ENCODE measurements at places on chromosomes 1 and 21.

DNA sequence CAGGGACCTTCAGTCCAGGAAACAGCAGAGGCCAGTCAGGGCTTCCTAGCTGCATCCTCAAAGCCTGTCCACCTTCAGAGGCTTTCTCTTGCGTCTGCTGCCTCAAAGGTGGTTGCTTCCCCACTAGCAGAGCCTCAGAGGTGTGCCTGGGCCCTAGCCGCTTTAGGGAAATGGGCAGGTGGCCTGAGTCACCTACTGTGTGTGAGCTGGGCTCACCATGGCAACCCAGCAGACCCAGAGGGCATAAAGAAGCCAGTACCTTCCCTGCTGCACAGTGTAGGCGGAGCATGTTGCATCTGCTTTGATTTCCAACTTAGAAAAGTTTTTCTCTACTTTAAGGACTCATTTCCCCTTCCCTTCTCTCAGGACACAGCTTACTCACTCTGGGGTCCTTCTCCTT lies 12.5 kb downstream of the SLC9A1 start:
- DNase-seq: no peak

GRCh38 chr1:213003256-213003655 lies 12.4 kb downstream of the ANGEL2 start:
- no peak for DNase-seq

- DNase-seq: no peak
Observed at GRCh38 chr1:156270314-156270713, 12.3 kb downstream of the SMG5 start.

DNA sequence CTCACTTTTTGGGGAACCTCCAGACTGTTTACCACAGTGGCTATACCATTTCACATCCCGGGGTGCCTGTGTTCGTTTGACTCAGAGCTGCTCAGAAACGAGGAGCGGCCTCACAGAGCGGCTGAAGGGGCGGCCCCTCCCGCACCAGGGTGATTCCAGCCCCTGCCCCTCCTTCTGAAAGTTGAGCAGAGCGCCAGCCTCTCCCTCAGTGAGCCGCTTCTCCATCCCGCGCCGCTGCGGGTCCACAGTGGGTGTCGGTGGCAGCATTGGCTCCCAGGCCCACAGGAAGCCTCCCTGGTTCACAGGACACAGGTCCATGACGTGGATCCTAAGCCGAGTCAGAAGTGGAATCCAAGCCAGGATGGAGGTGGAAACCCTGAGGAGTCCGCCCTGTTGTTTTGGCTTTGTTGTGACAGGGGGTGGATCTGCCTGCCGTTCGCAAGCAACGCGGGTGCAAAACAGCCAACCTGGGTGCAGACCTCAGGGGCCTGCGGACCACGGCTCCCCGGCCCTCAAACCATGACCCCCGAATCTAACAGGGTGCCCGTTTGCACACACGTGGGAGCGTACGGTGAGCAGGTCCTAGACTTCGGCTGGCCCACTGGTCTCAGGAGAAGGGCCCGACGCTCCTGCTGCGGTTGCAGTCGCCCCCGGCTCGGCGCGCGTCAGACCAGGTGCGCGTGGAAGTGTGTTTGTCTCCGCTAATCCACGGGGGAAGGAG lies 186.8 kb upstream of the ARHGEF16 start:
- no peak for DNase-seq

GRCh38 chr1:73980324-73981040 lies 217.5 kb downstream of the LRRIQ3 start:
- DNase-seq: no peak

DNA sequence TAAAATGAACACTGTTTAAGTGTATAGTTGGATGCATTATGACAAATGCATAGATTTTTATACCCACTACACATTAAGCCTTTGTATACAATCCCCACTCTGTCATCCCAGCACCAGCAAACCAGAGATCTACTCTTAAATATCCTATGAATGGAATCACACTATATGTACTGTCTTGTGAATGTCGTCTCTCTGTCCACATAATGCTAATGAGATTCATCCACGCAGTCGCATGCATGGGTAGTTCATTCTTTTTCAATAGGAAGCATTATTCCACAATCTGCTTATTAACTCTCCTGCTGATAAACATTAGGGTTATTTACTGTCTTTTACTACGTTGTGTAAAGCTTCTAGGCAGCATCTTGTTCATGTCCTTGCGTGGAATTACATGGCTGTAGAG lies 892.3 kb downstream of the LTN1 start:
- DNase-seq: no peak

- no peak for DNase-seq
Observed at GRCh38 chr1:183551924-183552323, 38.3 kb downstream of the NCF2 start.

DNA sequence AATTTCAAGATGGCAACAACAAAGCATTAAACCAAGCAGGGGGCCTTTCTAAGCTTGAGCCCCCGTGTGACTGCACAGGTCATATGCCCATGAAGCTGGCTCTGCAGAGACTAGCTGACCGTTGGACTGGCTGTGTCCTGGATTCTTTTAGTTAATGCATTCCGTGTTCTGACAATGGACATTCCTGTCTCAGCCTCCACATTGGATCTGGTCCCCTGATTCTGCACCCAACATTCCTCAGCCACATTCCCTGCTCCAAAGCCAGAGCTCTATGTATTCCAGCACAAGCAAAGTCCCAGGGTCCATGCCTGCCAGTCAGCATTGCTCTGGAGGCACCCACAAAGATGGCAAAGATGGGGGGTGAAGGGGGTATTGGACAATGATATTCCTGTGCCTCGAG lies 5.1 kb upstream of the NAV1 start:
- DNase-seq: no peak

DNA sequence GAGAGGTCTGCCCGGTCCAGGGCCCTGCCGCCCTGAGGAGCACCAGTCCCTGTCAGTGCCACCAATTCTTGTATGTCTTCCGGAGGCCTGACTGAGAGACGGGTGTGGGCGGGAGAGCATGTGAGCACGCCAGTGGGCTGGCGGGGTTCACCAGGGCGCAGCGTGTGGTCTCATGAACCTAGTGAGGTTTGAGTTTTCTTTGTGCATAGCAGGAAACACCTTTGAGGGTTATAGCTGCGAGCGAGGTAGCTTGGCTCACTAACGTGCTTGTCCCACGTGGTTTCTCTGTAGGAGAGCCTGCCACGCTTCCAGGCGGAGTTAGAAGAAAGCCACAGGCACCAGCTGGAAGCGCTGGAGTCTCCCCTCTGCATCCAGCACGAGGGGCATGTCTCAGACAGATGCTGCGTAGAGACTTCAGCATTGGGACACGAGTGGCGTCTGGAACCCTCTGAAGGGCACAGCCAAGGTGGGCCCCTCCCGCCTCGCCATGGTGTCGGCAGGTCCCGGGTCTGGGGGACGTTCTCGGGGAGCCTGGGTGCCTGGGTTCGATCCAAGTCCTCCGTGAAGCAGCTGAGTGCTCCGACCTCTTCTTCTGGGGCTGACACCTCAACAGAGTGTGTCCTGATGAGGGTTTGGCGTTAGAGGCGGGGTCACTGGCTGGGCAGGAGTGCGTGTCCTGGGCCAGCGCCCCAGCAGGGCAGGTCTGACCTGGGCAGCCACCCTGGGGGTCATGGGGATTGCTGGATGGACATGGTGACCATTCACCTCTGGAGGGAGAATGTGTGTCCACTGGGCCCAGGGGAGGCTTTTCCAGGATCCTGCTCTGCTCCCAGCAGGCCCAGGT lies 31.4 kb downstream of the PCNT start:
- DNase-seq: no peak

DNA sequence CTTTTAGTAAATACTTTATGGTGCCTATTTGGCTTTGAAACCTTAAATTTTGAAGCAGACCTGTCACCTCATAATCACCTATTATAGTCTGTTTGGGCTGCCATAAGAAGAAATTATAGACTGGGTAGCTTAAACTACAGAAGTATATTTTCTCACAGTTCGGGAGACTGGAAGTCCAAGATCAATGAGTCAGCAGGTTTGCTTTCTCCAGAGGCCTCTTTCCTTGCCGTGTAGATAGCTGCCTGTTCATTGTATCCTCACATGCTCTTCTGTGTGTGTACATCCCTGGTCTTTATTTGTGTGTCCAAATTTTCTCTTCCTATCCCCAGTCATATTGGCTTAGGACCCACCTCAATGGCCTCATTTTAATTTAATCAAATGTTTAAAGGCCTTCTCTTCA lies 518.2 kb downstream of the ADGRL2 start:
- DNase-seq: no peak

DNA sequence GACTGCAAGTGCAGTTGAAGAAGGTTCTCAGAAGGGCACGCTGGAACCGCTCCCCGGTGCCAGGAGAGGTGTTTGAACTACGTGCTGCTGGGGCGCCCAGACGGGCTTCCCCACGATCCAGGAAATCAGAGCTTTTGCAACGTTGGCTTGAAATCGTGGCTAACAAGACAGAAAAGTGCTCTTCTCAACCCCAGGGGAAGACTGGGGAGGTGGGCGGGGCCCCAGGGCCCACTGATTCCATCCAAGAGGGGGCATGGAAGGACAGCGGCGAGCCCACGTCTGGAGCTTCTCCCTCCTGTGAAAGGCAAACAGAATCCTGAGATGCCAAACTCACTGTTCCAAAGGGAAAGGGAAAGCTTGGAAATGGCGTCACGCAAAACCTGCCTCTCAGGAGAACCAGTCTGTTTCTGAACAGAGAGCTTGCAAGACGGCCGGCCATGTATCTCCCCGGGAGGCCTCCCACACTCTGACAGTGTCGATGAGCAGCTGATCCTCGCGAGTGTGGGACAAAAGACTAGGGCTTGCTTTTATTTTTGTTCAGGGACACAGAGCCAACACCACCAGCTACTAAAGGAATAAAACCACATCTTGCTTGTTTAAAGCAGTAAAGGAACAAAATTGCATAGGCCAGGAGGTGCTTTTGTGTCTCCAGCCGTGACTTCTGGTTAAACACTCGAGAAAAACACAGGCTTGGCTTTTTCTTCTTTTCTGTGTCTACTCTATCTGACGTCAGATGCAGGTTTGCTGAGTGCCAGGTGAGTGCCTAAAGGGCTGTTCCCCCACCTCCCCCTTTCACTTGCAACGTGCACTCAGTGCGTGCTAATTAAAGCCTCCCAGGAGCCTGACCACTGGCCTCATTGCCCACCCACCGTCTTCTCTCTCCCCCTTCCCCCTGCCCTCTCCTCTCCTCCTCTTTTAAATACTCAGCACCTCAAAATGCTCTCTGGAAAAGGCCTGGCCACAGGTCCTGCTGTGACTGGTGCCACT lies 41.5 kb downstream of the LRRC3 start:
- DNase-seq: no peak

GRCh38 chr1:172394811-172395210 lies 25.7 kb upstream of the C1orf105 start:
- no peak for DNase-seq

DNA sequence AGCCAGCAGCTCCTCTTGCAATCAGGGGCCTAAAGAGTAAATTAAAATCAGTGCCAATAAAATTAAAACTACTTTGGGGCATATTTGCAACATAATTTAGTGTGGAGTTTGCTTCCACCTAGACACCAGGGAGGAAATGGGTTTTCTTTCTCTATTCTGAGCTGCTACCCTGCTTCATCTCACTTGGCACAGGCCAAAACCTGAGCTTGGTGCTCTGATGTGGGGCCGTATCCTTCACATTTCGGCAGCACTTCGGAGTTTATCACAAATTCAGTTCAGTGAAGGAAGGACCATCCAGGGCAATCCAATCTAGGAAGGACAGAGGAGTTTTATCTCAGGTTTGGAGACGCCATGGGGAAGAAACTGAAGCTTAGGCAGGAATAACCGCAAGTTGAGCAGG lies 123.6 kb upstream of the SPATA6 start:
- DNase-seq: no peak

DNA sequence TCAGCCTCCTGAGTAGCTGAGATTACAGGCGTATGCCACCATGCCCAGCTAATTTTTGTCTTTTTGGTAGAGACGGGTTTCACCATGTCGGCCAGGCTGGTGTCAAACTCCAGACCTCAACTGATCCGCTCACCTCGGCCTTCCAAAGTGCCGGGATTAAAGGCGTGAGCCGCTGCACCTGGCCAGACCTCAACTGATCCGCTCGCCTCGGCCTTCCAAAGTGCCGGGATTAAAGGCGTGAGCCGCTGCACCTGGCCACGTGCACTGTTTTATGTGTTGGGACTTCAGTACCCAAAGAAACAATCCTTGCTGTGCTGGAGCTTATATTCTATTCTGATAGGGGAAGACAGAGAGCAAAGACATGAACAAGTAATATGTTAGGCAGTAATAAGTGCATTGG lies 10.1 kb downstream of the TRAF5 start:
- no peak for DNase-seq

GRCh38 chr1:99768524-99769245 lies 2.2 kb upstream of the FRRS1 start:
- no peak for DNase-seq

DNA sequence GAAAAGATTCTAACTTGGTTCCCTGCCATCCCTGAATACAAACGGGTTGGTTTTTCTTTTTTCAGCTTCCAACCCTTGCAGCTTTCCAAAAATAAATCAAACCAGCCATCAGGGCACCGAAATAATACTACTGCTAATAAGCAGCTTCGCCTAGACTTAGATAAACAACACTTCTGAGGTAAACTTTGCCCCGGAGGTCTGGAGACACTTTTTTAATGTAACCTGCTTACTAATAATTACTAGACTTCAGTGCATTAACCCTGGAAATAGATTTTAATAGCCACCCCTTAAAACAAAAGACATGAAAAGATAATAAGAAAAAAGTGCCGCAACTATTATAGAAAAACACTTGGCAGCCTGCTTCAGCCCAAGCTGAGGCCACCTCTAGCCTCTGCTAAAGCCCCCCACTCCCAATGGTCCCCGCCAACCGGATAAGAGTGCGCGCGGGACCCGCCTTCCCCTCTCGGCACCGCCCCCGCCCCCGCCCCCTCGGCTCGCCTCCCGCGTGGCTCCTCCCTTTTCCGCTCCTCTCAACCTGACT lies 405 bp upstream of the GADD45A start:
- no peak for DNase-seq

DNA sequence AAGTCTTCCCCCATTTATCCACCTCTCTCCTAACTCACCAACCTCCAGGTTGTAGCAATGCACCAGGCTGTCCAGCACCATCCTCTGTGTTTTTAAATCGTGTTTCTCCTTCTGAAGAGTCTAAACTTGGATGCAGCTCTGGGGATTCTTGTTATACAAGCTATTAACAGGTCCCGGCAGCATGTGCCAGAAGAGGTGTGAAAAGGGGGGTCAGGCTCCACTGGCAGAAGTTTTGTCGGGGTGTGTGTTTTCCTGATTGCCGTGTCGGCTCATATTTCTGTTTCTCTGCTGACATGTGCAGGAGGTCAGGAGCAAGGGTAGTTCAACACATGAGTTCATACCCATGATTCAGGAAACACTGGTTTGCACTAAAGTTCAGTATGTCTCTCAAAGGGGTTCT lies 658.6 kb upstream of the CAMK1G start:
- DNase-seq: no peak

Data from HTR-8/SVneo (cell line).